ENCODE measurements at places on chromosomes 12 and 14.

DNA sequence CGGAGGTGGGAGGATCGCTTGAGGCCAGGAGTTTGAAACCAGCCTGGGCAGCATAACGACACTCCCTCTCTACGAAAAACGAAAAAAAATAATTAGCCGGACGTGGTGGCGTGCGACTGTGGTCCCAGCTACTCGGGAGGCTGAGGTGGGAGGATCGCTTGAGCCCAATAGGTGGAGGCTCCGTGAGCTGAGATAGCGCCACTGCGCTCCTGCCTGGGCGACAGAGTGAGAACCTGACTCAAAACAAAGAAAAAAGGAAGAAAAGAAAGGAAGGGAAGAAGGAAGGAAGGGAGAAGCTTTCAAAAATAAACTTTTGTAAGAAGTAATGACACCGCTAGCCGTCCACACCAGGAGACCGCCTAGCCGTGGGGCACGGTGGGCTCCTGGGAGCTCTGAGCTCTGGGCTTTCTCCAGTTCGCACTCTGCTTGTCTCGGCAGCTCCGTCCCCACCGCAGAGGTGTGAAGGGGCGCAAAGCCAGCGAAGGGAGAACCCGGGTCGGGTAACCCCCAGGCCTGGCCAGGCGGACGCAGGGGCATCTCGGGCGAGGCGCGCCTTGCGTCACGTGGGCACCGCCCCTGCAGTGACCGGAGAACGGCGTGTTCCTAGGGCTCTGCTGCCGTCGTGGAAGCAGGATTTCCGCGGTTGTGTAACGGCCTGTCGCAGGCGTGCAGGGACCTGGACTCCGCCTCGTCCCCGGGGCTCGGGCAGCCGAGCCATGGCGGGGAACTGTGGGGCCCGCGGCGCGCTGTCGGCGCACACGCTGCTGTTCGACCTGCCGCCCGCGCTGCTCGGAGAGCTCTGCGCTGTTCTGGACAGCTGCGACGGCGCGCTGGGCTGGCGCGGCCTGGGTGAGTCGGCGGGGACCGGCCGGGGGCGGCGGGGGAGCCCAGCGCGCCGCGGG lies at the start of gene IRAK3:
Gene IRAK3 (plus strand): TSS at position 631 of the 902 bp plus-strand sequence. CDS start 86 bp downstream, at position 717.
- peak; percentile 46 for DNase-seq

DNA sequence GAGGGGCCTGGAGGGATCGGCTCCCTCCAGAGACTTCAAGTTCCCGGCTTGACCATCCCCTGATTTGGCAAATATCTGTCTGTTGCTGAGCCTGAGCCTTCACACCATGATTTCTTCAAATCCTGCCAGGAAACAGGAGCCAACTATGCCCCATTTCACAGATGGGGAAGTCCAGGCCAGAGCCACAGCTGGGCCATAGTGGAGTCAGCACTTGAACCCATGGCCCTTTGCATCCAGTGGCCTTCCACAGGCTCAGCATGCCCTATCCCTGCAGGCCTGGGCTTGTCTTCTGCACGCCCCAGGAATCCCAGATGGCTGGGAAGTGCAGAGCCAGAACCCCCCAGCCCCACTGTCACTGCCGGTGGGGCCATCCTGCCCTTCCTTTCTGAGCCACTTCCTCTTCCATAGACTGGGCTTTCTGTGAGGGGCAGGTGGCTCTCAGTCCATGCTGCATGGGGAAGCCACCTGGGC lies 44.9 kb downstream of the CYP46A1 start:
- no peak for DNase-seq

GRCh38 chr12:67710582-67710981 lies 62.0 kb downstream of the DYRK2 start:
- no peak for DNase-seq

- DNase-seq, result no peak
Observed at GRCh38 chr12:87779858-87780498, 249.2 kb downstream of the C12orf50 start.

DNA sequence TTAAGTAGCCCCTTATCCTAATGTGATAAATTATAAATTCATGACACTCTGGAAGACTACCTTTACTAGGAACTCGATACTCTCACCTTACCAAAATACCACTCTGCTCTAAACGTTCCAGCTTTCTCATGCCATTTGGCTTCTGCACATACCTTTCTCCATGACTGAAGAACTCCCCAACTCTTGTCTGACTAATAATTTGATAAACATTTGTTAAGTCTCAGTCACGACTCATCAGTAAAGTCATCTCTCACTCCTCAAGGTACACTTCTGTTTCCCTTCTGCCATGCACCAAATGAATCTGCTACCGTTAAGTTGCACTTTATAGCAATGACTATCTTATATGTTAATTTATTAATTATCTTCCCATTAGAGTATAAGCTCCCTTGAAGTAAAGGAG lies 498.3 kb upstream of the NOVA1 start:
- no peak for DNase-seq
